ENCODE measurements at places on chromosomes 1 and 21.

- DNase-seq, result no peak
These were observed 34.7 kb upstream of the SCCPDH start for GRCh38 chr1:246689409-246690008.

- no peak for DNase-seq
These were observed 50.1 kb downstream of the GDAP2 start for GRCh38 chr1:117879284-117879683.

DNA sequence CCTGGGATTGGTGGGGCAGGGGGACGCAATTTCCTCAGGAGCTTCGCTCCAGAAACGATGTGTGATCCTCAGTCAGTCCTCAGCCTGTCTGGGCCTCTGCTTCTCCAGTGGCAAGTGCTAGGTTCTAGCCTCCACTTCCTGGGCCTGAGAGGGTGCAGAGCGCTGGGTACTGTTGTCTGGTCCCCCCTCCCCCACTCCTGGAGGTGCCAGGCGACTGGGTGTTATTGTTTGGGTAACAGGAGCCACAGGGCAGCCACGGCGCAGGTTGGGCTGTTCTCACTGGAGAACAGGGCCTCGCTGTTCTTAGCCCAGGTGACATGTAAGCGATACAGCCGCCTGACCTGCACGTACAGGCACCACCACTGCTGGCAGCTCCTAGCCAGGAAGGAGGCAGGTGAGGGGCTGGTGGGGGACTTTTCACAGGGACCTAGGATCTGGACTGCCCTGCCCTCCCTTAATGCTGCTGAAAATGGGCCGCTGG is 2.1 kb downstream of the RPS6KA1 start:
- no peak for DNase-seq

DNA sequence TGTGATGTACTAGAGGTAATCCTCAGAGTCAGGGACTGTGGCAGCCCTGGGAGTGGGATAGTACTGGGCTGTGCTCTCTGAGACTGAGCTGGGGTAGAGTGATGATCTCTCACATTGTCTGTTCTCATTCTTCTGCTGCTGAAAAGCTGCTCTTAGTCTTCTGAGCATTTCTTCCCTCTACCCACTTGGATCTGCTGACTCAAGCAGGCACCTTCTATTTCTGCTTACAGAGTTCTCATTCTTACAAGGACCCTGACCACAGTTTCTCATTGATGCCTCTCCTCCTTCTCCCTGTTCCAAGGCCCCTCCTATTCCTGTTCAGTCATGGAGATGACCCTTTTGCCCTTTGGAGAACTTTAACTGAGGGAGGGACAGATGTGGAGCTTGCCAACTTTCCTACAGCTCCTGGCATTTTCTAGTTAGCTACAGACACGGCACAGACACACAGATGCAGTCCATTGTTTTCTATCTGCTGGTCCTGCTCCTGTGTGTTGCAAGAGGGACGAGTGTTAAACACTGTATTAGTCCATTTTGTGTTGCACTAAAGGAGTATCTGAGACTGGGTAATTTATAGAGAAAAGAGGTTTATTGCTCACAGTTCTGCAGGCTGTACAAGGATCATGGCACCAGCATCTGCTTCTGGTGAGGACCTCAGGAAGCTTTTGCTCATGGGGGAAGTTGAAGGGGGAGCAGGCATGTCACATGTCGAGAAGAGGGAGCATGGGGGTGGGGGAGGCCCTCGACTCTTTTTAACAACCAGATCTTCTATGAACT is 12.3 kb downstream of the MAPKAPK2 start:
- DNase-seq, result no peak

DNA sequence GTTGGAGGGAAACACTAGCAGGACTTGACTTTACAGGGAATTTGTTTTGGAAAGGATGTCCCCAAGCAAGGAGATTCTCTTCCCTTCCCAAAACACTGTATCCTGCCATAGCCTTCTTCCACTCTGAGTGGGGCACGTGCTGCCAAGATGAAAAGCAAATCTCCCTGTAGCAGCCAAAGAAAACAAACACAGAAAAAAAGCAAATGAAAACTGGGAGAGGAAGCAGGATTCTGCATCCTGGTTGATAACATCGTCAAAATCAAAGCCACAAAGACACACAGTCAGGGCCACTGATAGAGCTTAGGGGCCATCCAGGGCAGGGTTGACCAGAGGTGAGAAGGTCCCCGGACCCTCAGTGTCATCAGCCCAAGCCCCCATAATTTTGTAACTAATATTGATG is 16.0 kb upstream of the MTARC2 start:
- DNase-seq, result no peak

GRCh38 chr1:63368131-63368530 is 704 bp downstream of the ALG6 start:
- no peak for DNase-seq

DNA sequence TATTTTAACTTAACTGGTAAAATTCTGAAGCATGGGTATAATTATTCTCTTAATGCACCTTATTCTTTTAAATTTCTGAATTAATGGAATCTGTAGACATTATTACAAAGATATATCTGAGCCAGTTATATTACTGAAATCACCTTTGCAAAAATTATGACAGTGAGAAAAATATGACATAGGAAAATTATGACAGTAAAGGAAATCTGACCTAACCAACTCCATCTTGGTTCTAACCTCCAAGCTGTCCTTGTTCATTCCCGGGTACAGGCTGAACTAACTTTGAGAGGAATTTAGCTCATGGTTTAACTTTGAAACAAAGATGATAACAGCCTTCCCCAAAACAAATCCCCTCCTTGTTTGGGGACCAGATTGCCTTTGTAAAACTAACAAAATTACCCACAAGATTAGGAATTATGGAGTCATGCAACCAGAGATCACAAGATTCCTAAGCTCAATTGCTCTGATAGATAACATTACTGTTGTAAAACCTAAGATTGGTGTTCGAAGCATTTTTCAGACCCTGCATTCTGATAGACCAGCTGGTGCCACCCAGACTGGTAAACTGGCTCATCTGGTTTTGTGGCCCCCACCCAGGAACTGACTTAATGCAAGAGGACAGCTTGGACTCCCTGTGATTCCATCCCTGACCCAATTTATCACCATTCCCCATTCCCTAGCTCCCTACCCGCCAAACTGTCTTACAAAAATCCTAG is 9.4 kb upstream of the CD55 start:
- no peak for DNase-seq

DNA sequence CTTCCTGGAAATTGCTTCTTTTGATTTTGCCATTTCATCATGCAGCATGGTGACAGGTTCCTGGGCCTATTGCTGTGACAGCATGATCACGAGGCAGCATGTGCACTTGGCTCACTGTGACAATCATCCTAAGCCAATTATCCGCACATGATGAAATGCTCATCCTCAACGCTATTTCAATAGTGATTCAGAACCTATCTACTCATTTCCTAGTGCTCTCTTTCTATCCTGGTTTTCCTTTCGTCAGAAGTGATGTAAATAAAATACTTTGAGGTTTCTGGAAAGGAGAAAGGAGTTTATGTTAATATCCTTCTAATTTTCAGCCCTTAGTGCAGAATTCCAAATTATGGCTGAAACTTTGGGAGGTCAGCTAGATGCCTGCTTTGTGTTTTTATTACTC is 110.6 kb upstream of the ADAMTS5 start:
- DNase-seq, result no peak

- no peak for DNase-seq
These were observed 155.7 kb upstream of the CD34 start for GRCh38 chr1:208066583-208066982.

GRCh38 chr1:59282951-59283350 is 13.9 kb upstream of the FGGY start:
- no peak for DNase-seq

- no peak for DNase-seq
These were observed 66.4 kb downstream of the NTPCR start for GRCh38 chr1:233016798-233017197.

DNA sequence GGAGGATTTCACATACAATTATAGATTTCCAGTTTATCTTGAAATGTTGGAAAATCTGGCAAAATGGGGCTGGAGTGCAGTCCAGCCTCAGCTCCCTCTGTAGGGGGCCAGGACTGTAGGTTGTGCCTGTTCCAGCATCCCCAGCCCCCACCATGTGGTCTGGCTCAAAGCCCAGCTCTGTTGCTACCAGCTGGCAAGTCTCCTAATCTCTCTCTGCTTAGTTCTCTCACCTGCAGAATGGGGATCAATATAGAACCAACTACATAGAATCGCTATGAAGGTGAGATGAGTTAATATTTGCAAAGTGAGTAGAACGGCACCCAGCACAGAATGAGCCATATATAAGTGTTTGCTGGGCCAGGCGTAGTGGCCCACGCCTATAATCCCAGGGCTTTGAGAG is 50.0 kb upstream of the TARDBP start:
- DNase-seq, result no peak

DNA sequence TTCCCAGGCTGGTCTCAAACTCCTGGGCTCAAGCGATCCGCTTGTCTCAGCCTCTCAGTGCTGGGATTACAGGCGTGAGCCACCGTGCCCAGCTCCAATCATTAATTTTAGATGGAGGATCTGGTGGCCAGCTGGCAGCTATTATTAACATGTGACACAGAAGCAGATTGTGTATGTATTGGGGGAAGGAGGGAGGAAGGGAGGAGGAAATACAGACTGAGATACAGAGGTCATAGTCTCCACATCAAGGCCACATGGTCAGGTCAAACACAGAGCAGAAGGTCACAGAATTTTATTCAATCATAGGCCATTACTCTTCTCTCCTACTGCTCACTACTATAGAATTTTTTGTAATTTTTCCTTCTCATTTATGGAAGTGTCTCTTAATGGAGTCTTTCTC is 57.9 kb upstream of the ADORA3 start:
- DNase-seq, result no peak

GRCh38 chr1:110170766-110171733 is 20.8 kb downstream of the SLC6A17 start:
- DNase-seq, result no peak

DNA sequence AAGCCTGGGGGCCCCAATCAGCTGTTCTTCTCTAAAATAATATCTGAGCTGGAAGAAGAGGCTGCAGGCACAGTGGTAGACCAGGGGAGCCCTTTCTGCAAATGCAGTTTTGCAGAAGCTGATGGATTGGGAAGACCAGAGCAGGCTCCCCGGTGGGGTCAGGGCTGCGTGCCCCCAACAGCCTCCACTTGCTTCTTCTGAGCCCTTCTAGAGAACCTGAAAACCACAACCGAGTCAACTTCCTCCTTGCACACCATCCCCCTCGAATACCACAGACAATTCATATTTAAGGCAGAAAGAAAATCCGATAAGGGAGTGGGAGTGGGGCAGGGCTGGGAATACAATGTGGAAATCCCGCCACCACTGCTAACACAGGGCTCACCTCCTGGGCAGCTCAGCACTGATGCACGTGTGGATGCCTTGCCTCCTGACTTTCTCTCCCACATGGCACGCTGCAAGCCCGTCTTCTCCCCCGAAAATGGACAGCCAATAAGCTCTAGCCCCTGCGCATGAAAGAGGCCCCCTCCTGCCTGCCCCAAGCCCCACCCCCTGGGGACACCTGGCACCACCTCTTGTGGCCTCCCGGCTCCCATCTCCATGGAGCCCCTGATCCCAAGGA is 25.4 kb upstream of the ALDH4A1 start:
- peak; percentile 21 for DNase-seq

DNA sequence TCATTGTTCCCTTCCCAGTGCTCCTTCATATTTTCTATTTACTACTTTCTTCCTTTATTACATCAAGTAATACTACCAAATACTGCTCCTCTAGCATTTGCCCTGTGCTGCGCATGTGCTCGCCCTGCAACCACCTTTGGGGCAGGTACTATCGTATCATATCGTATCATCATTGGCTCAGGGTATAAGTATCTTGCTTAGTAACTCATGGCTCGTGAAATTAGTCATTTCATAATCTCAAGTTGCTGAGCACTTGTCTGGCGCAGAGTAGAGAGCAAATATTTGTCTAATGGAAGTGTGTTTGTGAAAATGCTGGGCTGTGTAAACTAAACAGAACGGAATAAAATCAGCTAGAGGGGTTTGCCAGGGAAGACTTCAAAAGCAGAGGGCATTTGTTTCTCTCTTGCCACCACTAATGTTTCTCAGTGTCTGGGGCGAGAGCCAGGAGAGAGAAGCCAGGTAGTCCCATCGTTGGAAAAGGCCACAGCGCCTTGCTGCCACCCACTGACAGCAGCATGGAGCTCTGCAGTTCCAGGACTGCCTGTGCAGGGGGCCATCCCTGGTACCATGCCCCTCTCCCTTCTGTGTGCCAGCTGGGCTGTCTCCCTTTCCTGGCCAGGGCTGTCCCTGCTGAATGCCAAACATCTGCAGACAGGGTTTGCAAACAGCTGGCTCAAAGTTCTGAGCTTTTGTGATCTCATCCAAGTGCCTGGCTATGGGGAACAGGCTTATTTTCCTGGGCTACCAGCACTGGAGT is 20.0 kb upstream of the CPT2 start:
- no peak for DNase-seq

- DNase-seq, result no peak
These were observed 155.5 kb downstream of the KCNH1 start for GRCh38 chr1:210978316-210978973.

DNA sequence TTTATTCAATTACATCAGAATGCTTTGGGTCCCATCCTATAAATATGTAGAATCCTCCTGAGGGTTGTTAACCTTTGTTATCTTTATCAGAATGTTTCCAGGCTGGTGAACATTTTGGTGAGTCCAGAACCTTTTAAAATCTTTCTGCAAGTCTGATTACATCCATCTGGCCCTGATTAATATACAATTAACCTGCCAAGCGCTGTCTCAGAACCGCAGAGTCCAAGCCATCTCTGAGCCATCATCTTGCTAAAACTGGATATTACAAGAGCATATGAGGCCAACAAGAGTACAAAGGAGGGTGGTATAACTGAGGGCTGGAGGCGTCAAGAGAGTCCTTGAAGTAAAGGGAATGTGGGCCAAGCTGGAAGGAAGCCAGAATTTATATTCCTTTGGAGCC is 88.6 kb upstream of the ZC3H11B start:
- DNase-seq, result no peak

- no peak for DNase-seq
These were observed 550 bp downstream of the ARHGEF16 start for GRCh38 chr1:3454811-3455618.

DNA sequence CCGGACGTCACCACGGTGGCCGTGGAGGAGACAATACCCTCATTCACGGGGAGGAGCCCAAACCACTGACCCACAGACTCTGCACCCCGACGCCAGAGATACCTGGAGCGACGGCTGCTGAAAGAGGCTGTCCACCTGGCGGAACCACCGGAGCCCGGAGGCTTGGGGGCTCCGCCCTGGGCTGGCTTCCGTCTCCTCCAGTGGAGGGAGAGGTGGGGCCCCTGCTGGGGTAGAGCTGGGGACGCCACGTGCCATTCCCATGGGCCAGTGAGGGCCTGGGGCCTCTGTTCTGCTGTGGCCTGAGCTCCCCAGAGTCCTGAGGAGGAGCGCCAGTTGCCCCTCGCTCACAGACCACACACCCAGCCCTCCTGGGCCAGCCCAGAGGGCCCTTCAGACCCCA is 7.0 kb downstream of the TNFRSF14 start:
- no peak for DNase-seq

Measured in activated T-helper 9 cell treated with anti-CD3 and anti-CD28 coated beads, Interleukin-2, amount 50 U/mL, for 16 hours (primary cell).